Cerebellar cortex (tissue), 1 donor: ENCODE measurements at places on chromosomes 6 and 20.

DNA sequence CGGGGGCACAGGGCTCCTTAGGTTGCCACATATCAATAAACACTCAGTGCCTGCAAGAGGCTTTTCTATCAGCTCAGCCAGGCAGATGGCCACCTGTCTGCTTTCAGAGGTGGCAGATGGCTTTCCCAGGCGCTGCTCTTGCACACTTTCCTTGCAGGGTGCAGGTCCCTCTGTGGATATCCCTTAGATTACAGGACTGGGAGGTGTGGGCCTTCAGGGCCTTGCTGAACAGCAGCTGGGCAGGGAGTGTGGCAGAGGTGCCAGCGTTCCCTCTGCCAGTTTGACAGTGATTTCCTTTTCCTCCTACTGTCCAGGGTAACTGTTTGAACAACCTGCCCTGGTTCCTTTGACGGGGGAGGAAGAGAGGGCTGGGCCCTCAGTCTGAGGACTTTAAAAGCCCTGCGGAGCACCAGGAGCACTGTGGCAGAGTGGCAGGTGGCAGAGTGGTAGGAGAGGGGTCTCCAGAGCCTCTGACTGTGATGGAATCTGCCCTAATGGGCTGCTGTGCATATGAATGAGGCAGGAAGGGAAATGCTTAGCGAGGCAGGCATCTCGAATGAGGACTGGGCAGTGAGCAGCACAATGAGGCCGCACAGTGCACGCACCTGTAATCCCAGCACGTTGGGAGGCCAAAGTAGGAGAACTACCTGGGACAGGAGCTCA lies 34.2 kb downstream of the ABHD12 start:
- DNase-seq, result peak; percentile 90

DNA sequence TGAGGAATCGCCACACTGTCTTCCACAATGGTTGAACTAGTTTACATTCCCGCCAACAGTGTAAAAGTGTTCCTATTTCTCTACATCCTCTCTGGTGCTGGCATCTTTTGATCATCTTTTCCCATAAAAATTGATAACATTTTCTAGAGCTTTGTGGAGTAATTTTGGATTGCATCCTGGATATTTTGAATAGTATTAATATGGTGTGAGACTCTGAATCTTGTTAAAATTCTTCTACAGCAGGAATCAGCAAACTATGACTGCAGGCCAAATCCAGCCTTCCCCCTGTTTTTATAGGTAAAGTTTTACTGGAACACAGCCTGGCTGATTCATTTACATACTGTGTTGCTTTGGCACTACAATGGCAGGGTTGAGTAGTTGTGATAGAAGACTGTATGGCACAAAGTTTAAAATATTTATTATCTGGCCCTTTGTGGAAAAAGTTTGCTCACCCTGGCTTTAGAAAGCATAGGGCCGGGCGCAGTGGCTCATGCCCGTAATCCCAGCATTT lies 15.0 kb upstream of the RNF8 start:
- no peak for DNase-seq

- DNase-seq, result no peak
These were observed 562 bp downstream of the MOCS1 start for GRCh38 chr6:39933669-39934130.

DNA sequence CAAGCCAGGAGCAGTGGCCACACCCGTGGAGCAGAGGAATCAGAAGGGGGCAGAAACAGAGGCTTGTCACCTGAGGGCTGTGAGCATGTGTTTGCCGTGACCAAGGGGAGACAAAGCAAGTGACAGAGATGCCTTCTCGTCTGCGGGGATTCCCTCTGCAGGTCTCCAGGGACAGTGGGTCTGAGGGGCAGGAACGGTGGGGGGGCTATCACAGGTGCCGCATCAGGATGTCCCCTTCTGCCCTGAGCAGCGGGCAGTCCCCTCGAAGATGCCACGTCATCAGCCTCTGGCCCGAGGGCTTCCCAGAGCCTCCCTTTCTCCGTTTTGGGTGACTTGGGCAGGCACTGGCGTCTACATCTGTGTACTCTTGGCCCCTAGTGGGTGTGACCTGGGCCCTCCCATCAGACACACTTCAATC lies 338.7 kb downstream of the PREX1 start:
- DNase-seq, result no peak

DNA sequence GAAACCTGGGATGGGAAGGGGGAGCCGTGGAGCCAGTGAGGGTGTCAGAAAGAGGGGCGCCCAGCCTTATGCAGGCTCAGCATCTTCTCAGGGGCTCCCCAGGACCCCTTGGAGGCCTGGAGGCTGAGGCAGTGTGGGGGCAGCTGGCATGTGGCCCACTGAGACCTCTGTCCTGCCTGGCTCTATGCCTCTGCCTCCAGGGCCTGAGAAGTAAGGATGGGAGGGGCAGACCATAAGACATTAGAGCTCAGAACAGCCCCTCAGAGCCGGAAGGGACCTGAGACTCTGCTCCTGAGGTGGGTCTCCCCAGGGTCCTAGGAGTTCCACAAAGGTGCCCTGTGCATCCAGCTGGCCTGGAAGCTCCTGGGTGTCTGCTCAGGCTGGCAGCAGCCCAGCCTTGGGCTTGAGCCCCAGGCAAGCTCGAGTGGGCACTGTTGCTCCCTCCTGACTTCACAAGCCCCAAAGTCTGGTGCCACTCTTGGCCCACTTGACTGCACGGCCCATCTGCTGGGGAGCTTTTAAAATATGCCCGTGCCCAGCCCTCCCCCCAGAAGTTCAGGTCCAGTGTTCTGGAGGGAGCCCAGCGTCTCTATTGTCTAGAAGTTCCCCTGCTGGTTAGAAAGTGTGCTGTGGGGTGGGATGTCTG lies 126.8 kb downstream of the GRM4 start:
- no peak for DNase-seq

- no peak for DNase-seq
These were observed 2.3 kb downstream of the THBS2 start for GRCh38 chr6:169251371-169251802.
